ENCODE measurements at places on chromosomes 6 and 20. TPM values are rescaled to one million over a fixed set of nuclear protein-coding genes. Genes with fewer than 3 reads are reported as not detected.

DNA sequence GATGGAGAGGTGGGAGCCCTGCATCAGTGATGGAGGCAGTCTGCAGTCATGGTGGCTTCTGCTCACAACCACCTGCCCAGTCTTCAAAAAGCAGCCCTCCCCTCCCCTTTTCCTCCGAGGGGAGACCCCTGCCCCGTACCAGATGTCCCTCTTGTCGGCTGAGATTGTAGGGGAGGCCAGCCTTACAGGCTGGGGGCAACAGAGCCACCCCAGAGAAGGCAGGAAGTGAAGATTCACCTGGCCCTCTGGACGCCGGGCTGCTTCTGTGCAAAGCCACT, 4.5 kb downstream of the TNFRSF6B start:
- DNase-seq, result no peak

RSPO4 gene
- total RNA-seq, result under 0.01 TPM

OOEP gene
- total RNA-seq, result not detected

- DNase-seq, result no peak
These were observed 13.8 kb upstream of the GJE1 start for GRCh38 chr6:142118925-142119324.

C6orf118 gene
- 5.3 TPM for total RNA-seq

GRCh38 chr6:108123946-108124345, 41.9 kb upstream of the NR2E1 start:
- no peak for DNase-seq

GRCh38 chr6:28988536-28989311, 16.4 kb downstream of the ZNF311 start:
- DNase-seq, result no peak

DNA sequence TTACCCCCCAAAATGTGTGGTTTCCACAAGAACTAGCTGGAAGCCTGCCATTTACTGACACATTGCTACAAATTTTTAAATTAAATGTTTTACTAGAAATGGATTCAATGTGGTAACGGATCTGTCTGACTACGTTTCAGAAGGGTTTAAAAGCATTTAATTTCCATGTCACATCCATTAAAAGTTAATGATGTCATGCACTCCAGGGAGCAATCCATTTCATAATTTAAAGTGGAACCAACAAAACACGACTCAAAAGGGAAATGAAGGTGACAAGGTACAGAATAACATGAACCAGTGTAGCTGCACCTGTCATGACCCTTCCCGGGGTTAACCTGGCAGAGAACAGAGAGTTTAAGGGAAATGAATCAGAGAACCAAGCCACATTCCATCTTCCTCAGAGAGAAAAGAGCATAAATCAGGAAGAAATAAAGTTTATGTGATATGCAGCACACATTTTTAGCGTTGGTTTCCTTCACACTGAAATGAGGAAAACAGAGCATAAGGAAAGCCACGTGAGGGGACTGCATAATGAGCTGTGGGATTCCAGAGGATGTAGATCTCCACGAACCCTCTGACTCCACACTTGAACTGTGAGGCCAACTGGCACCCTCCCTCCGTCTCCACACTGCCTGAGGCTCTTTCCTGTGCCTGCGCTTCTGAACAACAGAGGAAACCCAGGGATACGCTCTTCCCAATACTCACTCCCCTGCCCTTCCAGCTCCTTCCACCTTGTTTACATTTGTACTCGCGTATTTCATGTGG, 170.3 kb upstream of the AHI1 start:
- no peak for DNase-seq

DNA sequence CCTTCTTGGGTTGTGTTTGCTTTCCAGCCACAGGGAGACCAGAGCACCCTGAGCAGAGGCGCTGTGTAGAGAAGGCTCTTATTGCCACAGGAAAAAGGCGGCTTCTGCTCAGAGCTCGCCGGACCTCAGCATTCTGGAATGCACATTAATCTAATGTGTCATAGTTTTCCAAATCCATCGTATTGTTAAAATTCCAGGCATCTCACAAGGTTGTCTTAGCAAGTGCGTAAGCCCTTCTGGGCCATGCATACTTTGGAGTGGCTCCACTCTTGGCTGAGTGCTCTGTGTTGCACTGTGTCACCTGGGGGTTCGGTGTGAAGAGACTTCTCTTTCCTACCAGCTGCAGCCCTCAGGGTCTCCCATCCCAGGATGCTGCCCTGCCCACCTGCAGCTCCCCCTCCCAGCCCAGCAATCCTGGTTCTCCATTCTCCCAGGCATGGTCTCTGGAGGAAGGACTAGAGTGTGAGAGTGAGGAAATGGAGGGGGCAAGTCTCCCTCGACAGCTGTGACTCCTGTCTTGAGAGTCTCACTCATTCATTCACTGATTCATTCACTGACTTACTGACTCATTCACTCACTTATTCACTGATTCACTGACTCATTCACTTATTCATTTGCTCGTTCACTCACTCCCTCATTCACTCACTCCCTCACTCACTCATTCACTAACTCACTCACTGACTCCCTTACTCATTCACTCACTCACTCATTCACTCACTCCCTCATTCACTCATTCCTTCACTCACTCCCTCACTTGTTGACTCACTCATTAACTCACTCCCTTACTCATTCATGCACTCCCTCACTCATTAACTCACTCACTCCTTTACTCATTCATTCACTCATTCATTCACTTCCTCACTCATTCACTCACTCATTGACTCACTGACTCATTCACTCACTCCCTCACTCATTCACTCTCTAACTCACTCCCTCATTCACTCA, 83.7 kb upstream of the MPC1 start:
- DNase-seq, result no peak

DNA sequence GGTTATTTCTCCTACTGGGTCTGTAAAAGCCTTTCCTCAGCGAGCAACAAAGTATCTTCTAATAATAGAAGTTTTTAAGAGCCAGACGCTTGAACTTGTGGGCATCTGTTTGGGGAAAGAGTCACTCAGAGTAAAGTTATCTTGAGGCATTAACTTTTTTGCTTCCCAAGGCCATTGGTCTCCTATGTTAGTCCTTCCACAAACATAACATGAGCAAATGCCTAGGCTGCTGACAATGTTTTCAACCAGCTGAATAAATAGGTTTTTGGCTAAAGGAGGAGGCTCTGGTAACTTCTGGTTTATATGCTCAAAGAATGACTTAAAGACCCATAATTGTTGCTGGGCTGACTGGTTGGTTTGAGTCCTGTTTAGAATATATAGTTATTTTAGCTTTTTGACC, 213.5 kb upstream of the SYNCRIP start:
- DNase-seq, result no peak

- DNase-seq, result no peak
These were observed 151.8 kb upstream of the PDE7B start for GRCh38 chr6:135699705-135700104.

LGSN gene
- total RNA-seq, result 0.82 TPM

- DNase-seq, result peak; percentile 46
These were observed 28.4 kb downstream of the WRNIP1 start for GRCh38 chr6:2793534-2794151.

DNA sequence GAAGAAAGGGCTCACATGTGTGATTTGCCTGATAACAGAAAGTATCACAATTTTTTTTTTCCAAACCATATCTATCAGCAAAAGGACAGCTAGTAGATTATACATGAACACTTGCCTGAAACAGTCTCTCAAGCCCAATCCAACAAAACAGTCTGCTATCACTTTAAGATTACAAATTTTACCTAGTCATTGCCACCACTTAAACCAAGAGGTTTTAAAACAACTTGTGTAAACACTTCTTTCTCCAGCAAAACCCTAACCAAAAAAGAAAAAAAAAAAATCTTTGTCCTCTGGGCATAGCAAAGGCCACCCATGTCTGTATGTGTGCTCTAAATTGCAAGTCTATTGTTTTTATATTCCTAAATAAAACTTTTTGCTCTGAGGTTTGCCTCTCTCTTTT, 1568.4 kb downstream of the GRIK2 start:
- DNase-seq, result no peak

GRCh38 chr6:4466261-4466660, 309.9 kb upstream of the CDYL start:
- no peak for DNase-seq

GRCh38 chr6:83511901-83512681, at the start of gene PRSS35:
Gene PRSS35 (plus strand): TSS chr6:83512534. CDS start chr6:83523442, 10,908 bp downstream.
- no peak for DNase-seq

FAXC gene
- 41.6 TPM for total RNA-seq

All from frontal cortex (tissue), 4 donors.